HT1080 (cell line): ENCODE measurements at places on chromosomes 6 and 20.

GRCh38 chr20:63055575-63056235 lies 48.9 kb upstream of the BHLHE23 start:
- no peak for DNase-seq

DNA sequence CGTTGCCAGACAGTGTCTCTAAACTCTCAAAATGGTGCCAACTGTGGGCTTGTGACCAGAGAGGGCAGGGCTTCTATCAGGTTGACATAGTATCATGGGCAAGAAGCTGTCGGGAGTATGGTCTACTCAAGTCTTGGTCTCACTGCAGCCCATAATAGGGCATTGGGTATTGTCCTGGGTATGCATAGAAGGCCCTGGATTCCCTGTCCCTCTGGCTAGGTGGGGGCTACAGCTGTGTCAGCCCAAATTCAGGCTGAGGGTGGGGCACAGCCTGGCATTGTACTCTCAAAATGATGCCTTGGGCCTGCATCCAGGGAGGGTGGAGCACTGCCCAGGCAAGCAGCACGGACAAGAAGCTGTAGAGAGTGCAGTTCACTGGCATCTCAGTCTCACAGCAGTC lies 408.8 kb upstream of the MAN1A1 start:
- no peak for DNase-seq

DNA sequence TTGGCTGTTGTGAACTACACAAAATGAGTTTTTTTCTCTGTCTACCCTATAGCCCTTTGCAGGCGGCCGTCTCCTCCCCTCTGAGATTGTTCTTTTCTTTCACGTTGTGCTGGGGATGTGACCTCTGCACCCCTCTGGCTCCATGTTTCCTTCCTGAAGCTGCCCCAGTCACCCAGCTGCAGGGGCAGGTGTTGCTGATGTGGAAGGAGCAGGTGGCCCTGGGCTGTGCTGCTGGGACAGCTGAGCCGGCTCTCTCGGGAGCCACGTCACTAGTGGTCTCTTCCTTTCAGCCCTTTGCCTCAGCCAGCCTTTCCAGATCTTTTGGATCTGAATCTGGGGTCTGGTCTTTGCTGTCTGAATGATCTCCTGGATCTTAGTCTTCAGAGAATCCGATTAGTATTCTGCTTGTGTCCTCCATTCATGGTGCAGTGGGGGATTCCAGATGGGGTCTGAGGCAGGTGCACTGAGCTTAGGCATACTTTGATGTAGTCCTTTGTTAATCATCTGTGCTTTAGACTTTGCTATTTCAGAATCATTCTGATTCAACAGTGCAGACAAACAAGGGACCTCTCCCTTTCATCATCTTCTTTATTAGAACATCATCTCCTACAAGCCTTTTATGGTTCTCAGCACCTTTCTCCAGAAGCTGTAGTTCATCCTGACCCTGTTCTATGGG lies 31.4 kb downstream of the TMEM181 start:
- DNase-seq, result no peak

DNA sequence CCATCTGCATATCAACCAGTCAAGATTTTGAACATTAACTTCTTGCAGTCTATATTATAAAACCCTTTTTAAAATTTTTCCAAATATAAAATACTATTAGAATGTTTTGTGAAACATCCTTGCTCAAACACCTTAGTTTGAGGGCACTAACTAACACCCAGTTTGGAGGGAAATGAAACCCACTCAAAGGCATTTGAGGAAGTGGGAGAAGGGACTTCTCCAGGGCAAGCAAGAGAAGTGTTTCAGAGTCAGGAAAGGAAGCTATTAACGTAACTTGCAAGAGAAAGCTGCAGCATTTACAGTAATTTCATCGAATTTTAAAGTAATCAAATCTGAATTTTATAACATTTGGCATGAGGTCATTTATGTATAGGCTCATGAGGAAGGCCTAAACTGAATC lies 21.3 kb downstream of the MTFR2 start:
- no peak for DNase-seq

DNA sequence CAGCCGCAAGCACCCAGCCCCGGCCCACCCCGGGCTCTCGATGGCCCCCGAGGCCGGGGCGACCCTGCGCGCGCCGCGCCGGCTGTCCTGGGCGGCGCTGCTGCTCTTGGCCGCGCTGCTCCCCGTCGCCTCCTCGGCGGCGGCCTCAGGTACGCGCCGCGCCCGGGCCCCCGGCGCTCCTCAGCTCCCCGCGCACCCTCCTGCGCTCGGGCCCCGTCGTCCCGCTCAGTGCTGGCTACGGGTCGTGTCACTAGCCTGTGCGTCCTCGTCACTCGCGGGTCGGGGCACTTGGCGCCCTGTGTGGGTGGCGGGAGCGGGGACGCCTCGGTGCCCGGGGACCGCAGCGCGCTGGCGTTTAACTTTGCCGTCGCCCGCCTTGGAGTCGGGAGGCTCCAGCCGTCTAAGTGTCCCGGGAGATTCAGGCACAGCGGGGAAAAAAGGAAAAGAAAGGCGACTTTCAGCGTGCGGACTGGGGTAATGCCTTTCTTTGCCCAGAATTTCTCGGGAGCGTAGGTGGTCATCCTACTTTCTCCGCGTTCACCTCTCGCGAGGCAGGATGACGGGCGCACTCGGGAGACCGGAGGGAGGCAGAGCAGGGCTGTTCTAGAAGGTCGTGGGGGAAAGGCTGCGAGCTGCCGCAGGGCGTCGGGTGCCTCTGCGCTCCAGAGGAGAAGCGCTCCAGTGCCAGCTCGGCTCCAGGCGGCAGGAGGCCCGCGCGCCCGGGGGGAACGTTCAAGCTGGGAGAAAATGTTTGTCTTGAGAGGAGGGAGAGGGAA lies 545 bp downstream of the FNDC1 start:
- no peak for DNase-seq

DNA sequence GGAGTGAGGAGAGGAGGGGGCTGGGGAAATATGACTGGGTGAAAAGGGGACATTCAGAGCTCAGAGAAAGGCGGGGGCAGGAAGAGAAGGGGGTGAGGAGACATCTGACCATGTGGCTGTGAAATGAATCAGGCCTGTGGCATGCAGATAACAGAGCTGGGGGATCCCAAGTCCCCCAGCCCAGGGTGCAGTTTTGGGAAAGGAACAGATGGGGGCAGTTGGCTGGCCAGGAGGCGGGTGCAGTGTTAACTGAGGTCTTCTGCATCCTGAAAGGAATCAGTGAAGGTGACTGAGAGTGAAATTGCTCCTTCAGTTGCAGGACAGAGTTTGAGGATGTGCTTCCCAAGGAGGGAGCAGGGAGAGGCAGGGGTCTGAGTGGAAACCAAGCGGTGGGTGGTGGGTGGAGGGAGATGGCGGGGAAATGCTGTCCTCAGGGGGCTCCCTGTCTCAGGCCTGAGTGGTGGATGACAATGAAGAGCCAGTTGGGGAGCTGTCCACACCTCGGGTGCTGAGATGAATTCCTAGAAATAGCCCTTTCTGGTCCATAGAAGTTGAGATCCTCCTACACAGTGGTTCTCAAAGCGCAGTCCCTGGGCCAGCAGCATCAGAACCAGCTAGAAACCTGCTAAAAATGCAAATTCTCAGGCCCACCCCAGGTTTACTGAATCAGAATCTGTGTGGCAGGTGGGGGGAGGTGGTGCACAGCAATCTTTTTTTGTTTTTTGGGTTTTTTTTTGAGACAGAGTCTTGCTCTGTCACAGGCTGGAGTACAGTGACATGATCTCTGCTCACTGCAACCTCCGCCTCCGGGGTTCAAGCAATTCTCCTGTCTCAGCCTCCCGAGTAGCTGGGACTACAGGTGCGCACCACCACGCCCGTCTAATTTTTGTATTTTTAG lies 26.0 kb upstream of the CCDC167 start:
- no peak for DNase-seq

- DNase-seq, result peak; percentile 38
Observed at GRCh38 chr6:122730775-122731386, 48.6 kb upstream of the FABP7 start.

DNA sequence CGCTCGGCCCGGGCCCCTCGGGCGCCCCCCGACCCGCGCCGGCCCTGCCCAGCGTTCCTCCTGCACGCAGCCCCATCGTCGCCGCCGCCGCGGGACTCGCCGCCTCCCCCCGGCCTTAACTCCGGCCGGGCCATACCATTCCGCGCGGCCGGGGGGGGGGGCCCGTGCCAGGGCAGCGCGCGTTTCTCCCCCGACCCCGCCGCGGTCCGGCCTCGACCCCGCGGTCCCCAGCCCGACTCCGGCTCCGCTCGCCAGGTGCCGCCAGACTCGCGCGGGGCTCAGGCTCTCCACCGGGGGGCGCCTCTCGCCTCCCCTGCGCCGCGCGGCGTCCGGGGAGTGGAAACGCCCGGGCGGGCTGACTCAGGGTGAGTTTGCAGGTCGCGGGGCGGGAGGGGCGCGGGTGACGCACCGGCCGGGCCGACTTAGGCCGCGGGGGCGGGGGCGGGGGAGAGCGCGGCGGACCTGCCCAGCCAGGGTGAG lies at the start of gene SRXN1:
SRXN1 (minus strand) TSS at position 91 of the 480 bp plus-strand sequence; CDS start at position 76, 15 bp downstream.
- DNase-seq, result peak; percentile 82
